ENCODE measurements at places on chromosomes 1 and 21.

DNA sequence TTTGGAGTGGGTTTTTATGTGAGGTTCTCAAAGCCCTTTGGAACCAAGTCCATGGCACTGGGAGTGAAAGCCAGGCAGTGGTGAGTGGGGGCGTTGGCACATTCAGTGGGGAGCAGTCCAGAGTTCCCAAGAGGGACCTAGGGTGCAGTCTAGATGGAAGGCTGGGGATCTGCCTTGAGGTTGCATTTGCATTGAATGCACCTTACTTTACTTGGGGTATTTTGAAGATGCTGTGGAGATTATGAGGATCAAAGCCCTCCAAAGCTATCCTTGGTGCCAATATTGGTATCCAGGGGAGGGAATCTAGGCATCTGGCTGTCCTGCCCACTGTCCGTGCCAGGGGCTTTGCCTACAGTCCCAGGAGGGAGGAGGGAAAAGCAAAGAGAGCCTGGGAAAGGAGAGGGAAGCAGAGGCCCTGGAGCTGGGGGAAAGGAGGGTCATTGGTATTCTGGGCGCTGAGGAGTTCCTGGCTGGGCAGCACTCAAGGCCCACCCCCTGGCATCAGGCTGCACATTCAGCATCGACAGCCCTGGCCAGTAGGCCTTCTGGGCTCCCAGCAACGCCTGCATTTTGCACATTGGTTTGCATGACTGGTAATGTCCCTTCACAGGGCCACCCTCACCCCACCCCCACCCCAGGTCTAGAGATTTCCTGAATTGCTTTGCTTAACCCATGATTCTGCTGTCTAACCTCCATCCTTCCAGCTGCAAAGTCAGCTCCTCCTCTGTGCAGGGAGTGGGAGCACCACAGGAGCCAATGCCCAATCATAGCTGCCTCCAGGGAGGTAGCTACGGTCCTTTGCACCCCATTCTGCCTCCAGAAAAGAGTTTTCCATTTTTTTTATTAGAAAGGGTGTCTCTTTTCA, 843 bp upstream of the BCAN start:
- DNase-seq: no peak

DNA sequence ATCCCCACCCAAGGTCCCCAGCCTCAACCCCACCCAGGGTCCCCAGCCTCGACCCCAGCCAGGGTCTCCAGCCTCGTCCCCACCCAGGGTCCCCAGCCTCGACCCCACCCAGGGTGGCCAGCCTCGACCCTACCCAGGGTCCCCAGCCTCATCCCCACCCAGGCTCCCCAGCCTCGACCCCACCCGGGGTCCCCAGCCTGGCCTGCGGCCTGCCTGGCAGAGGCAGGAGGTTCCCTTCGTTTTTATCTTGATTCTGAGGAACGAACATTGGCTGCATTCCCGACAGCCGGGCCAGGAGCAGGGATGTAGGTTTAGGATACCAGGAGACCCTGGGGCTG, 3.4 kb upstream of the PDE9A start:
- DNase-seq: no peak

DNA sequence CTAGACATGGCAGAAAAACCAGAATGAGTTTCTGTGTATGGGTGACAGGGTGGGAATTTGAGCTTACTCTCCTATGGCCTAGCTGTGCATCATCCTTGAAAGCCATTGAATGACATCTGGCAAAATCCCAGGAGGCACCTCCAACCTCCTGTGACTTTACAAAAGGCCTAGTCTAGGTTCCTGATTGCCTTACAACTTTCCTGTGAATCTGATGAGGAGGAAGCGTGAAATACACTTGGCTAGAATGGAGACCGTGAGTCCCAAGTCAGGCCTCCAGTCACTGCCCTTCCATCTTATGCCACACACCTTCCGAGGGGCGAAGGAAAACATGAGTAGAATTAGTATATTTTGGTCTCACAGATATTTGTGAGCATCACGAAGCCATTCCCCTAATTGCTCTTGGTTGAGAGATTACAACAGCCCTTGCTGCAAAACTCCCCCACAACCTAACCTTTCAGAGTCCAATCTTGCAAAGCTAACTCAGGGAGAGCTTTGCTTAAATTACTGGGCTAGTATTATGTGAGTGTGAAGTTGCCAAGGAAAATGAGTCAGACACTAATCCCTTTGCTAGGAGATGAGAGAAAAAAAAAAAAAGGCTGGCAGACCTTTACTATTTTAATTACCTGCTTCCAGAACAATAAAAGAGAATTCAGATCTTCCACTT, 36.3 kb upstream of the PAXBP1 start:
- no peak for DNase-seq

DNA sequence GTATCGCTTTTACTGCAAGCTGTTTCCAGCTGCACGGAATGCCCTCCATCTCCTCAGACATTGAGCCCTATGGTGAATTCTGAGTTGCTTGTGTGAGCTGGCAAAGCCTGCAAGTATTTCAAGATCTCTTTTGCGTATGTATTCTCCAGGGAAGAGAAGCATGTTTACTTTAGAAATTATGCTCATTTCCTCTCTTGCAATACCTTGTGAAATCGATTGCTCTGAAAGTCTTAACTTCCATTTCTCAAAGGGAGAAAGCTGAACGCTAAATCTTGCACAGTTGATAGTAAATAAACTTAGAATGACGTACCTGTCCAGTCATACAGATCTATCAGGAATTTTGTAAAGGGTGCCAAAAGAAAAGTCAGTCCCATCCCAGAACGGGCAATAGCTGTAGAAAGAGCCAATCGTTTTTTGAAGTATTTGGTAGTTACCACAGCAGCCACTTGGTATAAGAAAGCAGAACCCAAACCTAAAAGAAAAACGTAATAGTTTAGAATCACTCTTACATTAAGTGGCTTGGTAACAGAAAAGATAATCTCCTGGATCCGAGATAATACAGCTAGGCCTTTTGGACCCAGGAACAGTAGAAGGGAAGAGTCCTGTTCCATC, 10.0 kb downstream of the SLC16A4 start:
- DNase-seq: no peak

GRCh38 chr1:231841616-231842344, 215.2 kb downstream of the DISC1 start:
- DNase-seq: no peak

DNA sequence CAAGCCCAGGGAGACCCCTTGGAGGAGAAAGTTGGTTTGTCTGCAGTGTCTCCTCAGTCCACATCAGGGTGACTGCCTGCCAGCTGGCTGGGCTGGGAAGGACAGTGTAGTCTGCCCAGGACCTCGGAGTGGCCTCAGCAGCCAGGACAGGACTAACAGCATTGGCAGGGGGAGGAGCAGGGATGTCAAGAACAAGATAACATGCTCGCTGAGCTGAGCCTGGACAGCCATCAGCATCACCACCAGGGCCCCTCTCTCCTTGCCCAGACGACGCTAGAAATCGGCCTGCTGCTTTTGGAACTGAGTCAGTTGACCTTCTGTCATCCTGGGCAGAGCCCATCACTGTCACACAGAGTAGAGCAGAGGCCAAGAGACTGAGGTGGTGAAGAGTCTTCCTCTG, 83.6 kb upstream of the CNTN2 start:
- no peak for DNase-seq

GRCh38 chr1:53526451-53527101, 67.4 kb downstream of the DMRTB1 start:
- DNase-seq: no peak

GRCh38 chr1:236159704-236160539, 17.6 kb downstream of the GPR137B start:
- no peak for DNase-seq

DNA sequence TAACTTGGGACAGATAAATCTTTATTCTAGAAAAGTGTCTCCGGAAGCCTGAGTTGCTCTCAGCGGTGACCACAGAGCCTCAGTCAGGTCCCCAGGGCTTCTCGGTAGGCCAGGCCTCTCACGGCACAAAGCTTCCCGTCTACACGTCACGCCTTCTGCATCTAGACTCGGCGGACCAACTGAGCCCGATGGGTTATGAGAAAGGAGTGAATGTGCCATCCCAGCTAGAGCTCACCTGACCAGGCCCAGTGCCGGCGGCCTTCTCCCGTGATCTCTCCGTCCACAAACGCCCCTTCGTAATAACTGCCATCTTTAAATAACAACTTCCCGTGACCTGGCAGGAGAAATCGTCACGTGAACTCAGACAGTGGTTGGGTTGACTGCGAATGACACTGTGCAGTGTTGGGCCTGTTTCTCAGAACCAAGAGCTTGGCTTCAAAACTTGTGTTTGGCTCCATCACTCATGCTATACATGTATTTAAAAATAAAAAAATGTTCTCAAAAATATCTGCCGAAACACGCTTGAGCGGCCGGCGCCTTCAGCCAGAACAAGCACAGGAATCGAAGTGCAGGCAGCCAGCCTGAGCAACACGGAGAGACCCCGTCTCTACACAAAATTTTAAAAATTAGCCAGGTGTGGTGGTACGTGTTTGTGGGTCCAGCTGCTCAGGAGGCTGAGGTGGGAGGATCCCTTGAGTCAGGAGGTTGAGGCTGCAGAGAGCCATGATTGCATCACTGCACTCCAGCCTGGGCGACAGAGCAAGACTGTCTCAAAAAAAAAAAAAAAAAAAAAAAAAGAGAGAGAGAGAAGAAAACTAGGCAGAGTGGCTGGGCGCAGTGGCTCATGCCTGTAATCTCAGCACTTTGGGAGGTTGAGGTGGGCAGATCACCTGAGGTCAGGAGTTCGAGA, 3.1 kb downstream of the MORN1 start:
- no peak for DNase-seq

GRCh38 chr1:164648636-164649035, 89.7 kb downstream of the PBX1 start:
- DNase-seq: no peak

DNA sequence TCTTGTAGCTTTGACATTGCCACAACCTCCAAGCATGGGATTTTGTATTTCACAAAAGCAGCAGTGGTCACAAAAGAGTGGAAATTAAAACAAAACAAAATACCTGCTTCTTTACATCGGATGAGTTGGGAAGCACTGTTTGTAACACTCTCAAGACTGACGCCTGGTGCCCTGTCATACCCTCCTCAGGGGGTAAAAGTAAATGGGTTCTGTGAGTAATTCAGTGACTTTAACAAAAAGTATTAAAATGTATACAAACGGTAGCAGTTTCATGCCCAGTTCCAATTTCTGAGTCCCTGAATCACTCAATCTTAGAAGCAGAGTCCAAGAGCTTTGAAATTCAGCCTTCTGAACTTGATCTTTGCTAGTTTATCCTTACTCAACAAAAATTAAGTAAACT, 152.5 kb downstream of the TIAM1 start:
- DNase-seq: no peak

DNA sequence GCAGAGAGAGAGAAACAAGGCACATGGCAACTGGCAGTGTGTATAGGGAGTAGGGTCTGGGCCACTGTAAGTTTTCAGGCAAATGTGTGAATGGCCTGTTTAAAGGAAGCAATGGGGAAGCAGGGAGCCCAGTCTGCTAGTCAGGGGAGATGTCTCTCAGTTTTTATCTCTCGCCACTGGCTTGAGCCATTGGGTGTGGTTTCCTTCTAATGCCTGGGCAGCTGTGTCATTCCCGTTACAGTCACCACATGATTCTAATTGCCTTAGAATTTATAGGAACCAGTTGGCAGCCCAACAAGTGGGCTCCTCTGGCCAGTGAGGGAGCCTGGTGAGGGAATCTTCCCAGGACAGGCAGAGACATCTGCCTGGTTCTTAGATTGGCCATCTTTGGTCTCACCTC, 182.4 kb downstream of the DISC1 start:
- peak; percentile 39 for DNase-seq

- no peak for DNase-seq
Measured at GRCh38 chr1:65830306-65830705, 37.6 kb downstream of the PDE4B start.

GRCh38 chr21:21971384-21971783, 973.2 kb downstream of the NCAM2 start:
- no peak for DNase-seq

GRCh38 chr1:8343464-8344001, 25.6 kb downstream of the SLC45A1 start:
- no peak for DNase-seq

DNA sequence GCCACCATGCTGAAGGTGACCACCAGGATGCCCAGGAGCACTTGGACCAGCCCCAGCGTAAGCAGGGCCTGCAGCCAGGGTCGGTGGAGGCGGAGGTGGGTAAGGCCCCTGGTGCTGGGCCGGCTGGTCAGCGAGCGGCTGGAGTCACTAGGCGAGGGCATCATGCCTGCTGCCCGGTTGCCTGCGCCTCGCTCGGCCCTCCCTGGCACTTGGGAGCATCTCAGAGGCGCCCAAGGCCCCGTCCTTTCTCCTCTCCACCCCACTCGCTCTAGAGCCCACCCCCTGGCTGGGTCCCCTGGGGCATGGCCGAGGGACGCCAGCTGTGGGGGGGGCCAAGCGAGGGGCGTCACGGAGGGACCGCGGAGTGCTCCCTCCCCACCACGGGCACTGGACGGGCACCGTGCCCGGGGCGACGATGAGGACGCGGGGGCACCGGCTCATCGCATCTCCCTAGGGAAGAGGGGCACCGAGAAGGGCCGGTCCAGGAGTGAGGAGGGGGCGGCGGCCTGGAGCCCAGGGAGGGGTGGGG, 505 bp downstream of the ENTREP3 start:
- DNase-seq: no peak

GRCh38 chr1:44590475-44590874, 83.8 kb downstream of the TMEM53 start:
- no peak for DNase-seq

GRCh38 chr21:38333301-38334272, 76.8 kb downstream of the KCNJ15 start:
- DNase-seq: no peak

- DNase-seq: no peak
Measured at GRCh38 chr1:200971428-200971903, 52.0 kb downstream of the KIF21B start.

- no peak for DNase-seq
Measured at GRCh38 chr1:244789731-244790130, 45.7 kb upstream of the COX20 start.

DNA sequence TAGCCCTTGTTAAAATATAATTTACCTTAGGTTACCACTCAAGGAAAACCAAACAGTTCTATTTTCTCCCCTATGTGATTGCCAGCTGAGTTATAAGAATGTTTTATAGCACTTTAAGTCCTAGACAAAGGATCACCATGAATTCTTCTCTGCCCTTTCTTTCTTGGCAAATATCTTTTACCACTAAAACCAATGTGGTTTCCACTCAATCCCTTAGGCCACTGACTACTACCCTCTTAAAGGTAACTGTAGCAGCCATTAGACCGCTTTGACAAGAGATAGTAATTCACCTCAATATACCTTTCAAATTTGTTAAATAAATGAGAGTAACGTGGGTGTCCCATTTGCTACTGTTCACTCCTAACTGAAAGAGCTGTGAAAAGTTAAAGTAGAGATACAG, 307.9 kb upstream of the PRMT6 start:
- no peak for DNase-seq

- no peak for DNase-seq
Measured at GRCh38 chr1:239951511-239952140, 140.1 kb upstream of the FMN2 start.

- DNase-seq: no peak
Measured at GRCh38 chr1:27968692-27969091, 8.9 kb downstream of the XKR8 start.

- DNase-seq: no peak
Measured at GRCh38 chr1:62295921-62296491, 23.2 kb downstream of the KANK4 start.

- peak; percentile 14 for DNase-seq
Measured at GRCh38 chr1:175197531-175197930, 5.0 kb upstream of the KIAA0040 start.
